ENCODE measurements at places on chromosomes 13 and 19.
A peak's percentile ranks its signal among the peaks of the same experiment; 100 is the strongest.

DNA sequence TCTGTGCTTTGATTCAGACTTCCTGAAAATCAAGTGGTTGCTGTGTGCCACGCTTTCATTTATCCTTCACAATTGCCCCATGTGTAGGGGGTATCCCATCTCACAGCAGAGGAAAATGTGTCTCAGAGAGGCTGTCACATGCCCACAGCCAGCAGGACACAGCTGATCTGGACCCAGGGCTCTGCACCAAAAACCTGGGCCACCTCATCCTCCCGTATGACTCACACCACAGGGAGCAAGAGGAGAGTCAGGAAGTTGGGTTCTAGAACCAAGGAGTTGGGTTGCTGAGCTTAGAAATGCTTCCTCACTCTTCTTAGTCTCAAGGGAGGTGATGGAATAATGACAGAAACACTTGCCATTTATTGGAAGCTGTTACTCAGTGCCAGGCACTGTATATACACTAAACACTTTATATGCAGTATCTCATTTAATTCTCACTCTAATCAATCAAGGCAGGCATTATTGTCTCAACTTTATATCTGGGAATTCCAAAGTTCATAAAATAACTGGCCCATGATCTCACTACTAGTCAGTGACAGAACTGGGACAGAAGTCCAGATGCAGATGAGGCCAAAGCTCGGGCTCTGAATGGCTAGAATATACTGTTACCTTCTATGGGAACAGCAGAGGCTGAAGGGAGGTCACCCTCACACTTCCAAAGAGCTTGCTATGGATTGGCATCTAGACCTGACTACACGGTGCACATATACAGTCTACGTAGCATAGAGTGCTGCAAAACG is 47.7 kb upstream of the ATP12A start:
- no peak for DNase-seq

- no peak for DNase-seq
Observed at GRCh38 chr19:30570194-30570593, 198.0 kb downstream of the ZNF536 start.

DNA sequence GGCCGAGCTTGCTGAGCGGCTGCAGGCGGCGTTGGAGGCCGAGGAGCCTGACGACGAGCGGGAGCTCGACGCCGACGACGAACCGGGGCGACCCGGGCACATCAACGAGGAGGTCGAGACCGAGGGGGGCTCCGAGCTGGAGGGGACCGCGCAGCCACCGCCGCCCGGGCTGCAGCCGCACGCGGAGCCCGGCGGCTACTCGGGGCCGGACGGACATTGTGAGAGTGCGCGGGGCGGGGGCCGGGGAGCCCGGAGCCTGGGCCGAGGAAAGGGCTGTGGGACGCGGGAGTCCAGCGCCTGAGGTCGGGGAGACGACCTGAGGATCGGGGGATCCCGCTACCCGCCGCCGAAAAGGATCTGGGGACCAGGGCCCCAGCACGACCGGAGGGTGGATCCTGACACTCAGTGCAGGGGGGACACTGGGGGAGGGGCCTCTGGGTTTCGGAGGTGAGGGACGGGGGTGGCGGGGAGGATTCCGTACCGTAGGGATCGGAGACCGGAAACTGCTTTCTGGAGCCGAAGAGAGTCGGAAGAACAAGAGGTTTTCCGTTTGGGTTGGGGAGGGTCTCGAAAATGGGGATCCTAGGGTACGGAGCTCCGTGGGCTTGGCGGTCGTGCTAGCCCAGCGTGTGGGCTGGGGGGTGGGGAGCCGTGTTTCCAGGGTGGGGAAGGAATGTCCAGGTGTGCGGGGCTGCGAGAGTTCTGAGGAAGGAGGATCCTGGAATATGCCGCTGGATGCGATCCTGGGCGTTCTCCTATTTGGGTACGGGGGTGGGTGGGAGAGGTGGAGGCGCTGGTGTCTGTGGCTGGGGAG is 616 bp downstream of the HNRNPUL1 start:
- peak; percentile 72 for DNase-seq

DNA sequence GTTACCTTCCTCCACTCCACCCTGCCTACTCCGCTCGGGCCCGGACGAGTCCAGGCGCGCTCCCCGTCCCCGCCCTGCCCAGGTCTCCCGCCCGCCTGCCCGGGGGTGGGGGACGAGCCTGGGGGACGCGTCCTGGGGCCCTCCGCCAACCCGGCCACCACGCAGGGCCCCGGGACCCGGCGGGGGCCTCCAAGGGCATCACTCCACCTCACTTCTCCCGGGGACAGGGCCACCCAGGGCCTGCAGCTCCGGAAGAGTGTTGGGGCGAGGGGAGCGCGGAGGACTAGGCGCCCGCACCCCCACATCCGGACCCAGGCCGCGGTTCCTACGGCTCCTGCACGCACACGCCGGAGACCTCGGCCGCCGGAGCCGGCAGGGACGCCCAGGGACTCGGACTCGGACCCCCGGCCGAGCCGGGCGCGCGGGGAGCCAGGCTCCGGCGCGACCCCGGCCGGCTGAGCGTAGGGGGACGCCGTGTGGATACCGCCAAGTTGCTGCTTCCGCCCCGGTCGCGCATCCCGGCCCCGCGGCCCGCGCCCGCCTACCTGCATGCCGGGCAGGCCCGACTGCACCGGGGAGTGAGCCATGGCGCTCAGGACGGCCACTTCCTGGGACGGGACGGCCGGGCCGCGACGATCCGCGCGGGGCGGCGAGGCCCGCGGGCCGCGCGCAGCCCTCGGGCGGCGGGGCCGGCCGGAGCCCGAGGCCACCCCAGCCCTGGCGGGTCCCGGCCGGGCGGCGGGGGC is 534 bp downstream of the STK24 start:
- DNase-seq, result peak; percentile 51

- DNase-seq, result no peak
Observed at GRCh38 chr13:30766231-30766630, 30.9 kb downstream of the ALOX5AP start.

DNA sequence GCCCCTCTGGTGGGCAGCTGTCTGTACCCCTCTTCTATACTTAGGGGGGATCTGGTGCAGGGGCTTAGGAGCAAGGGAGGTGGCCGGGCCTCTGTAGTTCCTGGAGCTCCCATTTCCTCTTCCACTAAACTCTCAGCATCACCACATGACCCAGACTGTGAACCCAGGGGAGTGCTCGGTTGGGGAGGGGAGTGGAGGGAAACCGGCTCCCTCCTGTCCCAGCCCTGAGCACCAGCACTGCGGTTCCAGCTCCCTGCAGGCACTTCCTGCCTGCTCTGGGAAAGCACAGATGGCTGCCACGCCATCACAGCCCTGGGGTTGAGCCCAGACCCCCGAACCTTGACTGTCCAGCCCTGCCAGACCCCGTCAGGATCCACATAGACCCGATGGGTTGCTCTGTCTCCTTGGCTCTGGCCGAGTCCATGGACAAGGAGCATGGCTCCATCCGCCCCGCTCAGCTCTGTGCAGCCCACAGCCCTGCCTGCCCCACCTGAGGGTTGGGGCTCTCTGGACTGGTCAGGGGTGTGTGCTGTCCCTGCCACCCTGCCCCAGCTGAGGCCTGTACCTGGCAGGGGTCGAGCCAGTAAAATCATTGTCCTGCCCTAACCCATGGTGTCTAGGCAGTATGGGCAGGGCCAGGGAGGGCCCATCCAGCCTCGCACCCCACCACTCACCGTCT is 36.0 kb upstream of the SLC7A10 start:
- DNase-seq, result no peak

GRCh38 chr13:55660851-55661250 is 1479.9 kb upstream of the PRR20A start:
- no peak for DNase-seq

DNA sequence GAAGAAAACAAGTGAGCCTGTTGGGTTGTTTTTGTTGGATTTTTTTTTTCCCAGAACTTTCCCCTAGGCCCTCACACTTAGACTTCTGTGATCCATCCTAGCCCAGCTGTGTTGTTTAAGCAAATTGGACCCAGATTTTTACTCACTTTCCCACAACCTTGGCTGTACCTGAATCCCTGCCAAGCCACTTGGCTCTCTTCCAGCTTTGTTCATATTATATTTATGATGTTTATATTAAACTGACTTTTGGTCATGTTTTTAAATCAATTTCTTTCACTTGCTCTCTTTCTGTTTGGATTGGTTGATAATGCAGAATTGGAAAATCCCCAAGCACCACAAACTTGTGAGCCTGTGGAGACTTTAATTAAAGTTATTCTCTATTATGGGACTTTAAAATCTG is 16.6 kb downstream of the OLFM4 start:
- DNase-seq, result peak; percentile 47

DNA sequence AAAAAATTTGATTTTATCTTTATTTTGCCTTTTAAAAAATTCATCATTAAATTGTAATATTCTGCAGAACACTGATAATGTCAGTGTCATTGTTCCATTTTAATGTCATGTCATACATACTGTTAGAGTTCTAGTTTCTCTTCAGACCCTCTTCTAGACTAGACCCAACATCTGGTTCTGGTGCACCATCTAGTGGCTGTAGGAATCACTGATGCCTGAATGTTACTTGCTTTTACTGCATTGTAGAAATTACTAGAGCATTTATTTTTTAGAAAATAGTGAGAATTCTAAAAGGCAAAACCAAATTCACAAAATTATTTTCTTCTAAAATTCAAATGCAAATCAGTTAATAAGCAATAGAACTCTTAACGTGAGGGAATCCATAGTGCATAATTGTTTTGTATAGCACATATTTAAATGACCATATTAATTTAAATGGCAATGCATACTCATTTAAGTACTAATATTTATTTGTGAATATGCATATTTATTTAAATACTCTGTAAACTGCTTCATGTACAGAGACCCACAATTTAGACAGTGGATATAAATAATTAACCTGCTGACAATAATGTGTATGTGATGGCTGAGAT is 425.7 kb downstream of the KLF12 start:
- DNase-seq, result peak; percentile 57

DNA sequence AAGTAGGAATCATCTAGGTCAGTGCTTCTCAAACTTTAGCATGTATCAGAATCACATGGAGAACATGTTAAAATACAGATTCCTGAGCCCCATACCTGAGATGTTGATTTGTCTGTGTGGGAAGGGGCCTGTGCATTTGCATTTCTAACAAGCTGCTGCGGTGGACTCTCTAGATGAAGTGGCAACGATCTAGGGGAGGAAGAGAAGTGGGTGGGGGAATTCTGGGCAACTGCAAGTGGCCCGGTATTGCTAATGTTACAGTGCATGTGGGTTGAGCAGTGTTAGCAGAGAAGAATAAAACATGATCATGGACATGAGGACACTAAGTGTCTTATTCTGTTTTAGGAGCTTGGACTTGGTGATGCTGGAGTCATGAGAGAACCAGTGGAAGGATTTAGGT is 329.0 kb downstream of the OLFM4 start:
- DNase-seq, result no peak

- DNase-seq, result peak; percentile 43
Observed at GRCh38 chr19:40811478-40812341, 12.7 kb downstream of the EGLN2 start.

DNA sequence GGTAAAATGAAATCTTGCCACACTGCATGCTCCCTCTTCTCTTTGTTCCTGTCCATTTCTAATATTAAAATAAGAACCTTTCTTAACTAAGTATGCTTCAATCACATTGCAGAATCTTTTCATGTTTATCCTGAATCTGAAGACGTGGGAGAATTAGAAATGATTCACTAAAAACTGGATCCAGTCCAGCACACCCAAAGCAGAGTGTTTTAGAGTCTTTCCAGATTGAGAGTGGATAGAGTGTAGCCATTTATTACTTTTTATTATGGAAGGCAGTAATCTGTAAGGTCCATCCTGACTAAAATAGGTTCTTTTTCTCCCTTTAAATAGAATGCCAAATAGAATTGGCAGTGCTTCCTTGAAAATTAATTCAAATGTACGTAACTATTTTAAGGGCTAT is 453.5 kb downstream of the TDRD3 start:
- no peak for DNase-seq

DNA sequence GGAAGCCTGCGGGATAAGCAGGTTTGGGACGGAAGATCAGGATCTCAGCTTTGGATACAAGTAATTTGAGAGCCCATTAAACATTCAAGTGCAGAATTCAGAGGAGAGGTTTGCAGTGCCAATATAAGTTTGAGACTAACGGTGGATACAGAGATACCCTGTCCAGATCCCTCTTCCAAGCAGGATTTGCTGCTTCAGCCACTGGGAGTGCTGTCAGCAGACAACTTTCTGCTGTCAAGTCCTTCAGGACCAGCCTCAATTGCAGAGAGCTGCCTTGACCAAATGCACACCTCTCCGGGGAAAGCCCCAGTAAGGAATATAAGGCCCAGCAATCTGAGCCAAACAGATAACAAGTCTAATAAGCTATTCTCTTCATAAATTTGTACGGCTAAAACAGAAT is 46.1 kb upstream of the ZNF780A start:
- no peak for DNase-seq

GRCh38 chr19:46640656-46641055 is 4.7 kb upstream of the GNG8 start:
- DNase-seq, result no peak

DNA sequence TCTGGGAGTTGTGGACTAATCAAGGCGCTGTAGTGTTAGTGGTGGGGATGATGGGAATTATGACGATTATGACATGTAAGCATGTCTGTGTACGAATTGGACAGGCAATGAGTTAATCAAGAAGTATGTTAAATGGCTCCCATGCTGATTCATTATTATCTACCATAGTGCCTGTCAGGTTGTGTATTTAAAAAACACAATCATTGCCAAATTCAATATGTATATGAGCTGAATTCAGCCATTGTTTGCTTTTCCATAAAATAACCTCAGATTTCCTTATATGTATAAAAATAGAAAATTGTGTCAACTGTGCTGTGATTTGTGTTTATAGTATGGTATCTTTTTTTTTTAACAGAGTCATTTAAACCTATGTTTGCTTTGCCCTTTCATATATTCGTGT is 37.1 kb downstream of the PCCA start:
- DNase-seq, result no peak

- DNase-seq, result no peak
Observed at GRCh38 chr13:114131583-114132418, 622 bp downstream of the RASA3 start.

DNA sequence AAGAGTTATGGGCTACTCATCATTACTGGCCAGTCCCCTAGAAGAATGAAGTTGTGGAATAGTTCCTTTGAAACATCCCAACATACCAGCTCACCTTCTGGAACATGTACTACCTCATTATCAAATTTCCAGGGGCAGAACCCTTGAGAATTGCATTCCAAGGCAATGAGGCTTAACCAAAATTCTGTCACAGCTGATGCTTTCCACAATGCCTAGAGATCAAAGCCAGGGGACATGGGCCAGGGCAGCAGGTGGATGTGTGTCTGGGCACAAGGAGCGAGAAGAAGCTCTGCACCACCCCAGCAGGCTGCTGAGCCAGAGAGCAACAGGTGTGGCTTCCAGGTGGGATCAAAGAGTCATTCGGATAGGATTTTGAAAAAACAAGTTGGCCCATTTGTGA is 362.1 kb downstream of the EFNB2 start:
- no peak for DNase-seq
